GM23248 (cell line): ENCODE measurements at places on chromosomes 7 and 10. TPM values are rescaled to one million over a fixed set of nuclear protein-coding genes. Genes with fewer than 3 reads are reported as not detected.

- peak; percentile 47 for DNase-seq
Observed at GRCh38 chr10:23826421-23826820, 382.5 kb upstream of the KIAA1217 start.

GRCh38 chr10:43287056-43288007, 20.5 kb upstream of the RASGEF1A start:
- DNase-seq = peak; percentile 18

DNA sequence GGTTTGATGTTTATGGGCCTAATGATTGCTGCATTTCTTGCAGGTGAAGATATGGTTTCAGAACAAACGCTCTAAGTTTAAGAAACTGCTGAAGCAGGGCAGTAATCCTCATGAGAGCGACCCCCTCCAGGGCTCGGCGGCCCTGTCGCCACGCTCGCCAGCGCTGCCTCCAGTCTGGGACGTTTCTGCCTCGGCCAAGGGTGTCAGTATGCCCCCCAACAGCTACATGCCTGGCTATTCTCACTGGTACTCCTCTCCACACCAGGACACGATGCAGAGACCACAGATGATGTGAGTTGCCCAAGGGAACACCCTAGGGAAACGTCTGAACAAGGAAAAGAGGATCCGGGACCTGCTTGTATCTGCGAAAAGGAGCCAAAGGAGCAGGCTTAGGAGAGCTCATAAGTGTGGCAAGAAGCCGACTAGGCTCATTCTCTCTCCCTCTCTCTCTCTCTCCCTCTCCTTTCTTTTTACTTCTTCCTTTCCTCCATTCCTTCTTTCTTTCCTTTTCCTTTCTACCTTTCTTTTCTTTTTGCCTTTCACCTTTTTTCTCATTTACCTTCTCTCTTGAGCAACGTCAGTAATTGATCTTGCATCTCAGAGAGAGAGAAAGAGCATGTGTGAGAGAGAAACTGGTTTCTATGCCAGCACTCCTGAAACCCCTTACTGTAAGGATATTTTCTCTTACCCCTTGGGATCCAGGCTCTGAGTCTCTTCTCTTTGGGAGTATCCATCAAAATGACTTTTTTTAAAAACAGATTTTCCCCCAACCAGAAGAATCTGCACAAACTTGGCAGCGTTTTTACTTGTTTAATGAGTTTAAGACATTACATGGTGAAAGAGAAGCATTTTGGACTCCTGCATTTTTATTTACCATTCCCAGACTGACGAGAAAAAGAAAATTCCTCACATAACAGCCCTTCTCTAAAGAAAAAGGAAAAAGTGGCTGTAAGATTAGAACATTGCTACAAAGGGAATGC, 4.7 kb downstream of the DLX6 start:
- no peak for DNase-seq

DNA sequence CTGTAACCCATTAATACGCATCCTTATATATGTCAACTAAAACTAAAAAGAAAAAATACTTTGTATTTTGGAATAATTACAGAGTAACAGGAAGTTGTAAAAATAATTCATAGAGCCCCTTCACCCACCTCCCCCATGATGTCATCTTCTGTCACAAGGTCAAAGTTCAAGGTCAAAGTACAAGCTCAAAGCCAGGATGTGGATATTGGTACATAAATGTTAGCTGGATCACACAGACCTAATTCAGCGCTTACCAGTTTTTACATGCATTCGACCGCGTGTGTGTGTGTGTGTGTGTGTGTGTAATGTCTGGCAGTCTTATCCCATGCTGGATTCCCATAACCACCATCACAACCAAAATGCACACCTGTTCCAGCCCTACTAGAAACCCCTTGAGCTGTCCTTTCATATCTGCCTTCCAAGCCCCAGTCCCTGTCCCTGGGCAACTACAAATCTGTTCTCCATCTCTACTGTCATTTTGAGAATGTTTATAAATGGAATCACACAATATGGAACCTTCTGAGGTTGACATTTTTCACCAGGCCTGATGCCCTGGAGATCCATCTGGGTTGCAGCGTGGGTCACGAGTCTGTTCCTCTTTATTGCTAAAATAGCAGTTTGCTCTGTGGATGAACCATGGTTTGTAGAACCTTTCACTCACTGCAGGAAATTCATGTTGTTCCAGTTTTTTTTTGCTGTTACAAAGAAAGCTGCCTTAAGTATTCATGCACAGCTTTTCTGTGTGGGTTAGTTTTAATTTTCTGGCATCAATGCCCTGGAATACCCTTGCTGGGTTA, 153.6 kb upstream of the PITRM1 start:
- no peak for DNase-seq

DNA sequence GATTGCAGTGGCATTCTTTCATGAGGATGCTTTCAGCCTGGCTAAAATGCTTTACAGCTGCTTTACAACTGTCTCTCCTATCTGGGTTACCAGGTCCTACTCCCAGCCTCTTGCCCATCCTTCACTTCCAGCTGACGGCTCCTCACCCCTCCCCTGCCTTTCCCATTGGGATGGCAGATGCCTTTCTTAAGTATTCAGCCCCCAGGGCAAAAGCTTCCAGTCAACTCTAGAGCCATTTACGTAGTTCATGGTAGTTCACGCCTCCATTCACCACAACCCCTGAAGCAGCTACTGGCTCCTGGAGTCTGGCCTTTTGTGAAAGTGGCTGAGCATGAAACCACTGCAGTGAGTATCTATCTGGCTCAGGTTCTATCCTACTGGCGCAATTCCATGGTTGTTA, 17.2 kb upstream of the BMPER start:
- no peak for DNase-seq

- no peak for DNase-seq
Observed at GRCh38 chr7:130989101-130989795, 255.2 kb upstream of the KLF14 start.

DNA sequence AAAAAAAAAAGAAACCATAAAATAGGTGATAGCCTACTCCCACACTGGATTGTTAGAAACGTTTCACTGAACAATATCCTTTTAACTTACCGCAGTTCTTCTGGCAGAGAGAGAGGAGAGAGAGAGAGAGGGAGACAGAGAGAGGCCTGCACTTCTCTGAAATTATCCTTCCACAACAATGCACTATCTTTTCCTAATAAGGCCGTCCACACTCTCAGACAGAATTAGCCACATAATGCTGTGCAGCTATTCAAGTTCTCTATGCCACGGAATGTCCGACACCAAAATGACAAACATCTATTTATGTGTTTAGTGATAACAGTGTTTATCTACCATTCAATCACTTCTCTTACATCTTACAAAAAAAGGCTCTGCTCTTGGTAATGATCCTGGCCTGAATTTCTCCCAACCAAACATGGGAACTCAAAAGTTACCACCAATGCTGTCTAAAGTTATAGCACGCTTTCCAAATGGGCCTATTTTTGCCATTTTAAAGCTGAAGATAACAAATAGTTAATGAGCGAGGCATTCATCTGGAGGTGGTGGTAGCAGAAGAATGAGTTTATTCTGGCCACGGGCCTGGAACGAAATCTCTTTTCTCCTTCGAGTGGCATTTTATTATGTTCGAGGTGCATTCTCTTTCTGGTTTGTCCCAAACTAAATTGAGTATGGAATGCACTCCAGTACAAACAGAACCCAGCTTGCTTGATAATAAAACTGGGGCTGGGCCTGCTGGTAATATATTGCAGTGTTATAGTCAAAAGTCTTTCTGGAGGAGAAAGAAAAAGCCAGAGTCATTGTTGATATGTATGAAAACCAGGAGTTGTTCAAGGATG, 160.2 kb upstream of the SVIL start:
- no peak for DNase-seq

GRCh38 chr7:102819151-102819550, 70.4 kb downstream of the FAM185A start:
- no peak for DNase-seq

GRCh38 chr7:44727158-44727936, 21.3 kb upstream of the ZMIZ2 start:
- DNase-seq = peak; percentile 87

DNA sequence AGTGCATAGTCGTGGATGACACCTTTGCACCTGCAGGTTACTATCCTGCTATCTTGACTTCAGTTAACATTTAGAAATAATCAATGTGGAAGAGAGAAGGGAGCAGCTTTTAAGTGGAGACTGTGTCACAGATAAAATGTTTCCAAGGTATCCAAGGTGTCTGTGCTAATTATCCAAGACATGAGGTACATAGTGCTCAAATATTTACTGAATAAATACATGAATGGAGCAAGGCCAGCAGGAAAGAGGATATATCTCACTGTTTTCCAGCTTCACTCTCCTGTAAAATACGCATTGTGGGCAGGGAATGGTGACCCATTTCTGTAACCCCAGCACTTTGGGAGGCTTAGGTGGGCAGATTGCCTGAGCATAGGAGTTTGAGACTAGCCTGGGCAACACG, 552.4 kb downstream of the PHTF2 start:
- no peak for DNase-seq

DNA sequence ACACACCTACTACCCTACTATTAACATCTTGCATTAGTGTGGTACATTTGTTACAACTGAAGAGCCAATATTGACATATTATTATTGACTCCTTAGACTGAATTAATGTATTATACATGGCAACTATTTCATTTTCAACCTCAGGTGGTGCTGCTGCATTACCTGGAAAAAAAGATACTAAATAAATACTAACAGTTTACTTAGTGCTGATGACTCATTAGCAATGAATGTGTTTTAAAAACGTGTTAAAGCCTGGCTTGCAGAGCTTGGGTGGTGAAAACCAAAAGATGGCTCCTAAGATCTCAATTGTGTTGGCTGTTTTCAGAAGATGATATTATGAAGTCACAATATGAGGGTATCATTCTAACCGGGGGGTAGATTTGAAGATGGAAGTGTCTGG, 34.8 kb downstream of the CFAP43 start:
- peak; percentile 14 for DNase-seq

DNA sequence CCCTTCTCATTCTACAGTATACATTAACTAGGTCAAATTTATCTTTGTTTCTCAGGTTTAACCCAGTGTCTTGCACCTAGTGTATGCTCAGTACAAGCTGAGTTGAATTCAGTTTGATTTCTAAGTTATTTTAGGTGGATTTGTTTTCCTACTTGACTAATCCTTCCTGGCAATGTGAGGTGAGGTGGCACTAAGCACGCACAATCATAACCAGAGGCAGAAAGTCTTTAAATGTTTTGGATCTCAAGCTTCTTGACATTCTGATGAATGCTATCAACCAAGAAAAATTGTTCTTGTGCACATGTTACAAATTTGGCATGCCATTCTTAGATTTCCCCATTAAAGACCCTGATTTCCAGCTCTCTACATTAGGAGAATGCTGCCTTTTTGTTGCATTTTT, 3.2 kb downstream of the BZW2 start:
- peak; percentile 29 for DNase-seq

DNA sequence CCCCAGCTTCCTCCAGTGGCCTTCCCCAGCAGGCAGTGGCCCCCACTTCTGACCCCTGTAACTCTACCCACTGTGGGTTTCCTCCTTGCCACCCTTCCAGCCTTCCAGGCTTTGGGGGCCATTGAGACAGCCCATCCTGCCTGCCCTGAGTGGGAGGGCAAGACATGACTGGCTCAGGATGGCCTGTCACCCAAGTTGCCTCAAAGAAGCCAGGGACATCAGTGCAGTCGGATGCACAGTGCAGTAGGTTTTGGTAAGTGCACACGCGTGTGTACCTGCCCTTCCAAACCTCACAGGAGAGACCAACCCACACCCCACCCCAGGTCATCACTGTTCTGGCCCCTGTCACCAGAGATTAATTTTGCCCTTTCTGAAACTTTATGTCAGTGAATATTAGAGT, 22.7 kb downstream of the ZMIZ2 start:
- DNase-seq = no peak

- DNase-seq = peak; percentile 65
Observed at GRCh38 chr10:76306856-76307255, 875.4 kb downstream of the LRMDA start.

DNA sequence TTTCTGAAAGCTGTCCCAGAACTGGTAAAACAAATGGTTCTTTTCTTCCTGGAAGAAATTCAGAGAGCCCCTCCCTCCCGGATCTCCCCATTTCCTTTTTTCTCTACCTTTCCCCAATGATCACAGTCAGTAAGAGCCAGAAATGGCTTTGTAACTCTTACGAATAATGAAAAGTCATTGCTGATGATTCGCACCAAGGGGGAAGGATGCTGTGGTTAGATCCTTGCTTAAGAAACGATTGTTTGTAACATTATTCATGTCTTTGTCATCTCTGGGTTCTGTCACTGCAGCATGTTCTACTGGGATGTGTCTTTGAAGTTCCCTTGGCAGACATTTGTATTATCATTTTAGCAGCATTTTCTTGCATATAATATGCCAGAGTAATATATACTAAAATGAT, 138.9 kb downstream of the CACNB2 start:
- DNase-seq = peak; percentile 72

- no peak for DNase-seq
Observed at GRCh38 chr7:116478834-116479233, 20.7 kb upstream of the CAV2 start.

GRCh38 chr10:74977072-74977471, 134.4 kb upstream of the SAMD8 start:
- DNase-seq = no peak

DNA sequence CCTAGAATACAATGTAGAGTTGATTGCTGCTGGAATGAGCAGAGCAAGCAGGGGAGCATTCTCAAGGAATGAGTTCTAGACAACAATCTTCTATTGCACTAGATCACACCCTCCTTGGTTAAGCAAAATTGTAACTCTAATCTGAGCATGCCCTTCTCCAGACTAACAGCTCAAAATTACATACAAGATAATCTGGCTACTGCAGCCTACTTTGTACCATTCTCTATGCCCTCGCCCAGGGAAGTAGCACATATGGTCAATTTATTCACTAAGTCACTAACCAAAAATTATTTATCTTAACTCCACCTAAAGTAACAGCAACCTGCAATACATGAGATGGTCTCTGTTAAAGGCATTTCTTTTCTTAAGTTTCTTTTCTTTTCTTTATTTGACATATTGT, 42.5 kb upstream of the KCTD7 start:
- DNase-seq = no peak

DNA sequence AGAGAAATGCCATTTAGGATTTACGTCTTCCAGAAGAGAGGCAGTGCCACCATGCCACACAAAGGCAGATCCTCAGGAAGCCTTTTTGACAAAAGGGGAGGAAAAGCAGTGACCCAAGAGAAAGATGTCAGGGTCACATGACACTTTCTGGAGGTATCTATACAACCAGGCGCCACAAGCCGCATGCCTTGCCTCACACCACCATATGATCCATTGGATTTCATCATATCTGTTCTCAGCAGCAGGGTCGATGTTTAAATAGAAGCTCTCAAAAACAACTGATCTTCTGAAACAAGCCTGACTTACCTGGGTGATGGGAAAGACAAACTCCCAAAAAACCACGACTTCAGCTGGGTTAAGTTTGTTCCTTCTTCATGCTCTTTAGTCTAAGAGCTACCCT, 52.5 kb upstream of the UNC5B start:
- DNase-seq = no peak

The NKX1-2 gene
- not detected in 2 replicates for total RNA-seq

The CTBP2 gene
- 59.3 and 65.5 TPM in 2 replicates for total RNA-seq

The SEMA3A gene
- 36.5 and 48.4 TPM in 2 replicates for total RNA-seq

The POLD2 gene
- total RNA-seq = 100 and 107 TPM in 2 replicates

The SFRP4 gene
- 0.13 and 0.32 TPM in 2 replicates for total RNA-seq

The ARHGAP22 gene
- total RNA-seq = 44.4 and 46.0 TPM in 2 replicates

The GLI3 gene
- total RNA-seq = 2.0 and 4.0 TPM in 2 replicates

The MUC3A gene
- not detected in 2 replicates for total RNA-seq
